ENCODE measurements at places on chromosomes 6 and 20. TPM values are rescaled to one million over a fixed set of nuclear protein-coding genes. Genes with fewer than 3 reads are reported as not detected.

GRCh38 chr20:9160757-9161156, 91.9 kb downstream of the PLCB4 start:
- DNase-seq = no peak

DNA sequence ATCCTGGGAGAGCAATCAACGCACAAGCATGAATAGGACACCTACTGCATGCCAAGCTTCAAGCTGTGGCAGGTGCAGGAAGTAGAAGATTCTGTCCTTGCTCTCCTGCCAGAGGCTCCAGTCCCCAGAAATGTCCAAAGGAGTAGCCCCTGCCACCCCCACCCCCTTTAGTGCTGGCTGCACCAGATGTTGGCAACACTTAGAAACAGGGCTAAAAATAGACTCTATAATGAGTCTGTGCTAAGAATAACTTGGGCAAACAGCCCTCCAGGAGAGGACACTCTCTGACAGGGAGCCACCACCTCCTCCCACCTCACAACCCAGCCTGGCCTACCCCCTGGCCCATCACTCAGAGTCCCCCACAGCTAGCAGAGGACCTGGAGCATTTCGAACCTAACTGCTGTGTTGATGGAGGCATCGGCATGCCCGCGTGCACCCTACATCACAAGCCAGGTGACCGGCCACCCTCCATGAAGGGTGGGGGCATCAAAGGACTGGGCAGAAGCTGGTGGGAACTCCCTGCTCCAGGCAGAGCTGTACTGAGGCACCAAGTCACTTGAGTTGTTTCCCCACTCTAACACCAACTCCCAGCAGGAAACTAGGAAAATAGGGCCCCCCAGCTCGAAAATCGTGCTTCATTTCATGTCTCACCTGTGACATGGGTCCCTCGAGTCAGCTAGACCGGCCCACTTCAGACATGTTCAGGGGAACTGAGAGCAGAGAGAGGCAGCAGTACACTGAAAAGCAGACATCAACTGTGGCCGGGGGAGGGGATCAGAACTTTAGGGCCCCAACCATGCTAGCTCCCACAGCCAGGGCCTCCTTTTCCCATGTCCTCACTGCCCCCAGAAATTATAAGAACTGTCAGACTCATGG, 18.7 kb downstream of the TFEB start:
- no peak for DNase-seq

Gene TNF
- polyA plus RNA-seq = not detected

DNA sequence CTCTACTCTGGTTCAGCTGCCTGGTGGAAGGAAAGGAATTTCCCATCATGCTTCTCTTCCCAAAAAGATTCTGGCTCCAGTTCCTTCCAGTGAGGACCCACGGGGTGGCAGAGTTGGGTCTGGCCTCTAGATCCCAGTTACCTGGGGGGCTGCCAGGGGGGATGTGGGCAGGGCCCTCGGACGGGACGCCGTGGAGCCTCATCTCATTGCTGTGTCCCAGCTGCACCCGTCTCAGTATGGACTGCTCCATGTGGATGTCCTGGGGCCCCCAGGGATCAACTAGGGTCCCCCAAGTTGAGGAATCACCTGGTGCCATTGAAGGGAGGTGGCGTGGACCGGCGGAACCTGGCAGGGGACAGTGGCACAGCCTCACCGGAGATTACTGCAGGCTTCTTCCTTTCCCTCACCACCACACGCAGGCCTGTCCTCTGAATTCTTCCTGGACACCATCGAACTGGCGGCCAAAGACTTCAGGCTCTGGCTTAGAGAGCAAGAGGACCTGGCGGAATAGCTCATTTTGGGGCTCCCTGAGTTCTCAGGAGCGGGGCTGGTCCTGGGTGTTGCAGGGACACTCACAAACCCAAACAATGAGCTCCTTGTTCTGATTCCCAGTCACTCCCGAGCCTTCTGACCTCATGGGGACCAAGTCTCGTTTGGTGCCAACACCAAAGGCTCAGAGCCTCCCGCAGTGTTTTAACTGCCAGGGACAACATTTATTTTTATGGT, 8.5 kb downstream of the ZBP1 start:
- DNase-seq = no peak

DNA sequence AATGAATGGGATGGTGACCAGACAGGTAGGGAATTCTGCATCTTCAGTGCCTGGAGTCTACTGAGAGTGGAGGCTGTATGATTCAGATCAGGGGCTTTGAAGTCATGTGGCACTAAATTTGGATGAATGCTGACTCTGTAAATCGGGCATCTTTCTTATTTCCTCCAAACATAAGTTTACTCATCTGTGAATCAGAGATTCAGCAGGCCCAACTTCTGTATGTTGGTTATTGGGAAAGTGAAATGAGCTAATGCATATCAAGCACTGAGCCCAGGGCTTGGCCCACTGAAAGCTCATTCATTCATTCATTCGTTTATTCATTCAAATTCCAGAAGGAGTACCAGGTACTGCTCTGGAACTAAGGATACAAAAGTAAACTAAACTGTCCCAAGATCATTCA, 192.3 kb upstream of the RIN2 start:
- no peak for DNase-seq

DNA sequence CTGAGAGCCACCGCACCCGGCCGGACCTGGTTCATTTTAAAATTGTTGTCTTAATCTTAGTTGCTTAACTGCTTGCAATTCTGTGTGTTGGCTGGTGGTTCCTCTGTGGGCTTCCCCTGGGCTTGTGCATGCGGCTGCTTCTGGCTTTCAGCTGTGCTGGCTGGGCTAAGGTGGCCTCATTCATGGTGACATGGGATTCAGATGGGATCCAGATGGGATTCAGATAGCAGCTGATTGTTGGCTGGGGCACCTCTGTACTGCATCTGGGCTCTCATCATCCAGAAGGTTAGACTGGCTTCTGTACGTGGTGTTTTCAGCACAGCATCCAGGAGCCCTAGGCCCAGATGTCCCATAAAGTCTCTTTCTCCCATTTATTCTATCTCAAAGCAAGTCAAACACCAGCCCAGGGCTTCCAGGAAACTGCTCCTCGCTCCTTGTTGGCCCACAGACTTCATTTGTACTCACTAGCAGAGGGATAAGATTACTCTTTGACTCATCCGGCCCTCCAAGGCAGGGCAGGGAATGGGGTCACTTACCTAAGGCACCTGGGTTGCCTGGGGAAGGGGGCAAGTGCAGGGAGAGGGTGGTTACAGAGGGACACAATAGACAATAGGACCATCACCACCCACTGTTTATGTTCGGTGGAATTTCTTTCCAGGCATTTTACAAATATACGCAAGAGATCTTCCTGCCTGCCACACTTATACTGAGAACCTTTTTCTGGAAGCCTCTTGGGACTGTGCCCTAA, 10.2 kb upstream of the PEDS1 start:
- DNase-seq = no peak

- no peak for DNase-seq
Observed at GRCh38 chr20:1663917-1664316, 6.3 kb upstream of the SIRPG start.

Data from BJ (cell line).